Cortex of kidney (tissue), 1 donor: ENCODE measurements at places on chromosomes 5 and 9.

DNA sequence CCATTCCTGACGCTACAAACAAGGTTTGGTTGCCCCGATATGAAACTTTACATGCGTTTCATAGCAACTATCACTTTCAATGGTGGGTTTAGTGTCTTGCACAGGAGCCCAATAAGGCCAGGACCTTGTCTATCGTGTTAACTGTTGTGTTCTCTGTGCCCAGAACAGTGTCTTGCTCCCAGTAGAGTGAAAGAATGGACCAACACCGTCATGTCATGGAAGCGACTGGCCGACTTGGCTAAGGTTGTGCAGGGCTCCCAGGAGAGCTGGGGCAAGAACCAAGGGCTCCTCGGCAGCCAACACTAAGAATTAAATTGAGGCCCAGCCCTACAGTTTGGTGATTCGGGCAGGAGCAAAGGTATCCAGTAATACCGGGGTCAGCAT lies 498 bp upstream of the ARHGEF37 start:
- DNase-seq: no peak

DNA sequence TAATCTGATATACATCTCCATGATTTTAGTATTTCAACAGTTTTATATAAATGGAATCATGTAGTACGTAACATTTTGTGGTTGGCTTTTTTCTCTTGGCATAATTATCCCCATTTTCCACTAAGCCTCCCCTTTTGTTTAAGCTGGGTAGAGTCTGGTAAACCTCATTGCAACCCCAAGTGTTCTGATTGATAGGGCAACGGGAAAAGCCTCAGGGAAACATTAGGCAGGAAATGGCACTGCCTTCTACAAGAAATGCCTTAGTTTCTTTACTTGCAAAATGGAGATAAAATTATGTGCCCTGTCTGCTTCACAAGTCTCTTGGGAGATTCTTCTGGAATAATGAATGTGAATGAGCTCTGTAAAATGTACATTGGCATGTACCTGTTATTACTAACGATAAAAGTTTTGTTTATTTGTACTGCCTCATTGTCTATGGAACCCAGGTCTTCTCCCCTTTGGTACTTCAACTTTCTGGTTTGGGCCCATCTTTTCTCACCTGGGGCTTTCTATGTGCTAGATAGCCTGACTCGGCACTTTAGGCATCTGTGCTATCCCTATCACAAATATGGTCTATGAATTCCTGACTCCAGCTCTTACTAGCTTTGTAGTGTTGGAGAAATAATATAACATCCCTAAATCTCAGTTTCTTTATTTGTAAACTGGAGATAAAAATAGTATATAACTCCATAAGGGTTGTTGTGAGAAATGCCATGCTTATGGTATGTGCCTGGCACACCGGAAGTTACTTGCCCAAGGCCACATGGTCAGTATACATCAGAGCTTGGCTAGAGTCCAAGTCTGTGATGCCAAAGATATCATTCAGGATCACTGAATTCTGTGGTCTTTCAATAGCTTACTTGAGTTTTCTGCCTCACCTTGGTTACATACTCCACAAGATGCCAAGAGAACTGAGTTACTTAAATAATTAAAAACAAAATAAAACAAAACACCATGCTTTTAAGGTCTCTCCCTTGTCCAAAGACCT lies 48.2 kb upstream of the ZNF169 start:
- no peak for DNase-seq

- DNase-seq: no peak
Observed at GRCh38 chr5:54669845-54670244, 152.3 kb downstream of the SNX18 start.

- no peak for DNase-seq
Observed at GRCh38 chr5:140310434-140310833, 7.5 kb upstream of the PFDN1 start.

- no peak for DNase-seq
Observed at GRCh38 chr9:33415501-33416038, 13.2 kb upstream of the AQP7 start.

GRCh38 chr5:12242950-12243888 lies 339.0 kb upstream of the CTNND2 start:
- no peak for DNase-seq

GRCh38 chr9:91182429-91183225 lies 179.1 kb downstream of the AUH start:
- DNase-seq: no peak

DNA sequence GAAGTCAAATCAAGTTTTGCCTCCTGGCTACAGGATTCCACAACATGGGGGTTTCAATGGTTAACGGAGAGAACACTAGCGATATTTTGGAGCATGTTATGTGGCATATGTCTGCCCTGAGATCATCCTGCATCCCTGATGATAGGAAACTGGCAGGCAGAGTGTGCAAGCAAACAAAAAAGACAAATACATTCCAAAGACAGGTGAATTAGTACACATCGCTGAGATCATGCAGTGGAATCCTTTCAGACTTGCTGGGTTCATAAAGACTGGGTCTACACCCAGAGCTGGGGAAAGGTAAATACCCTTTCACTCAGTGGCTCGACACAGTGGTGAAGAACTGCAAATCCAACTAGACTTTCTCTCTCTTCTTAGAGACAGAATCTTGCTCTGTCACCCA lies 286.5 kb downstream of the EFNA5 start:
- no peak for DNase-seq

DNA sequence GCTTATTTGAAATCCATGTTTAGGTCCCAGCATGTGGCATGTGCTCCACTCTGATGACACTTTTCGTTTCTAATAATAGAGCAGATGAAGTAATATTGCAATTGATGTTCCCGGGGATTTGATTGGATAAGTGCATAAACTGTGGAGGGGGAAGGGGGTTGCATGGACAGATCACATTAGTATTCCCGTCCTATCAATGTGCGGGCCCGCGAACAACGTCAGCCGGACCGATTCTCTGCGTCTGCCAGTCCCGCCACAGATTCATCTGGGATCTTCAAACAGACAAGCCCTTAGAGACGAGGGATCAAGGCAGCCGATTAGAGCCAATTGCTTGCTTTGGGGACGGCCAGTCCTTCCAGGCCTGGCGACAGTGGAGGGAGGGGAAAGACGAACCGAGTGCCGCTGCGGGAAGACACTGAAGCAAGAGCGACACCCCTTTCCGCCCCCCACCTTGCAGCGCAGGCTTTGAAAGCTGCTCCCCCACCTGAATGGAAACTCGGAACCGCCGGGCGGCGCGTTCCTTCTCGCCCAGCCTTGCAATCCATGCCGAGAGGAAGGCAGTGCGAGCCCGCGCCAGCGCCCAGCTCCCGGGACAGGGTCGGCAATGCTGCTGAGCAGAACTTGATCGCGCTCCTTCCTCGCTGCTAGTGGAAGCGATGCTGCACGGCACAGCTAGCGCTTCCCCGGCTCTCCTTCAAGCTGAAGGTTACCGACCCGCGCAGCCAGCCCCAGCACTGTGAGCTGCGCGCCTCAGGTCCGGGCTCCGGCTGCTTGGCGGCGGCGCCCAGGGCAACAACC lies at the start of gene RGS7BP:
Gene RGS7BP (plus strand): TSS at position 247 of the 798 bp plus-strand sequence. CDS start 610 bp downstream, outside the sequence.
- no peak for DNase-seq

- DNase-seq: no peak
Observed at GRCh38 chr5:174427304-174427703, 297.1 kb upstream of the MSX2 start.

- DNase-seq: no peak
Observed at GRCh38 chr5:175471628-175472027, 6.7 kb upstream of the SFXN1 start.

DNA sequence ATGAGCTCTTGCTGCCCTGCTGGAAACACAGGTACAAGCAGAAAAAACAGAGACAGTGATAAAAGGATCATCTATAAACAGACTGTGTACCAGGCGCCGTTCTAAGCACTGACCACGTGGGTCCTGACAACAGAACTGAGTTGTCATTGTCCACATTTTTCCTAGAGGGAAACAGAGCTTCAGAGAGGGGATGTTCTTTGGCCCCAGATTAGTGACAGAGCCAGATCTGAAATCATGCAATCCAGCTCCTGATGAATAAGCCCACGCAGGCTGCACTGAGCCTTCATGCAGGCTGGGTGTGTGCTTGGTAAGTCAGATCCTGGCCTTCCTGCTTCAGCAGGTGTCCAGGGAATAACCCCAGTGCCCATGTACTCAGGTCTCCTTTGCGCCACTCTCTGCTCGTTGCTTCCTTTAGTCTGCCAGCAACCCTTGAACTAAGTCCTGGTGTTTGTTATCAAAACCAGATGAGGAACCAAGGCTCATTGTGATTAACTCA lies 22.8 kb upstream of the TCF7 start:
- no peak for DNase-seq

DNA sequence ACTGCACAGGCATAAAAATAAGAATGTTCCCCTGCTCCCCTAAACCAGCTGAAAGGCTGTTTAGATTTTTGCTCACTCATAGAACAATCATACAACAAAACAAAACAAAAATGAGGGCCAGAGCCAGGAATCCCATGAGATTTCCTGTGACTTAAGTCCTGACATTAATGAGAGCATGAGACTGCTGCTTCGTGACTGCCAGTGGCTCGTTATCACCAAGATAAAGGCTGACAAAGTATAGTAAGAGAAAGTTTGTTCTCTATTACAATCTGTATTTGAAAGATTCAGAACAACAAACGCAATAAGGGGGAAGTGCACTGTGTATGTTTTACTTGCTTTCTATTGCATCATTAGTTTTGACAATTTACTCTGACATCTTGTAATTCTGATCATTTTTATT lies 837.1 kb upstream of the C9orf72 start:
- no peak for DNase-seq
